ENCODE measurements at places on chromosomes 7 and 10.

GRCh38 chr7:48090095-48090805 is 1.2 kb downstream of the UPP1 start:
- no peak for DNase-seq

- no peak for DNase-seq
Measured at GRCh38 chr10:94623572-94623971, 60.0 kb upstream of the CYP2C18 start.

GRCh38 chr10:101441541-101442455 is 87.8 kb downstream of the BTRC start:
- peak; percentile 22 for DNase-seq

DNA sequence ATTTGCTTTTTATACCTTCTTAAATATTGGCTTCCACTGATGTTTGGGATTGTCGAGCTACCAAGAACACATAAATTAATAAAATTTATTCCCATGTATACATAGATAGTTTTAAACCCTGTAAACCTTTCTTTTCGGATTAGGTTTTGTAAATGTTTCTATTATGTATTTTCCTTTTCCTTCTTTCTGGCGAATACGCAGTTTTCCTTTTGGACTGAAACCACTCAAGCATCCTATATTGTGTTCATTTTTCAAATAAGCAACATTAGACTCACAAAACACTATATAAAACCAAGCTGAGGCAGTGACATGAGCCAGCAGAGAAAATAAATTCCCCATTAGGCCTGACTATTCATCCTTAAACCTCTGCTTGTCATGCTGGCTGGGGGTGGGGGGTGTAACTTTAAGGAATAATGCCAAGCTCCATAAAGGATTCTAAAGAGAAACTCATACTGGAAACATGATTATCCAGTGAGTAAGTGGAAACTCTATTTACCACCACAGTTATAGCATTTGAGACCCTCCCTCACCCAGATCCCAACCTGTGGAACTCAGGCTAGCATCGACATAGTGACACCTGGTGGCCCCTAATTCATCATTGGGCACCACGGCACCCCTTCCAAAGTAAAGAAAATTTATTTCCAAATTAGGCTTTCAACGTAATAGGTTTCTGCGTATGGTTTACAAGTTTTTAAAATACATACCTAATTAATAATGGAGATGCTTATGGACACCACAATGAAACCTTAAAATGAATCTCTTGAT is 86.5 kb upstream of the CELF2 start:
- no peak for DNase-seq

GRCh38 chr7:123472750-123473445 is 61.5 kb downstream of the IQUB start:
- no peak for DNase-seq
